ENCODE measurements at places on chromosomes 16 and 17.
A peak's percentile ranks its signal among the peaks of the same experiment; 100 is the strongest.

- H3K27me3 ChIP-seq: no peaks in the 10 kb centered on the region
- no peak overlapping the region for H3K4me3 ChIP-seq
These were observed 8.6 kb downstream of the DNAH17 start for GRCh38 chr17:78568494-78569115.

GRCh38 chr16:74775255-74775654, 635 bp upstream of the FA2H start:
- no peaks in the 10 kb centered on the region for H3K36me3 ChIP-seq
- DNase-seq: no peak
- H3K4me3 ChIP-seq: peak overlapping the region; percentile 51
- peaks cover 21% of the 10 kb centered on the region for H3K27me3 ChIP-seq
- H3K27ac ChIP-seq: no peak overlapping the region

GRCh38 chr17:44152875-44153274, 11.1 kb downstream of the HROB start:
- H3K27me3 ChIP-seq: no peaks in the 10 kb centered on the region
- DNase-seq: no peak
- no peak overlapping the region for H3K4me3 ChIP-seq
- peaks cover 12% of the 10 kb centered on the region for H3K36me3 ChIP-seq
- no peak overlapping the region for H3K27ac ChIP-seq

DNA sequence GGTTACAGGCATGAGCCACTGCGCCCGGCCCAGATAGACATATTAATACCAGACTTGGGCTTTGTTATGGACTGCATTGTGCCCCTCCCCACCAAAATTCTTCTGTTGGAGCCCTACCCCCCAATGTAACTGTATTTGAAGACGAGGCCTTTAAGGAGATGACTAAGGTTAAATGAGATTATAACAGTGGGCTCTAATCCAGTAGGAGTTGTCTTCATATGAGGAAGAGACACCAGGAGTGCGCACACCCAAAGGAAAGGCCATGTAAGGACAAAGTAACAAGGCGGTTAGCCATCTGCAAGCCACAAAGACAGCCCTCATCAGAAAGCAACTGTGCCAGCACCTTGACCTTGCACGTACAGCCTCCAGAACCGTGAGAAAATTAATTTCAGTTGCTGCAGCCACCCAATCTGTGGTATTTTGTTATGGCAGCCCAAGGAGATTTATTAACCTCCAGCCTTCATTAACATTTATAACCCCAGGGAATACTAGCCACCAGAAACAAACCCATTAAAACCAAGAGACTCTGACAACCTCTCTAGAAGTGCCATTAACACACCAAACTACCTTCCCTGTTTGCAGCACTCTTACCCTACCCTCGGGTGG, 107.6 kb downstream of the TTC19 start:
- H3K36me3 ChIP-seq: peaks cover 14% of the 10 kb centered on the region
- no peak overlapping the region for H3K4me3 ChIP-seq
- H3K4me1 ChIP-seq: no peaks in the 10 kb centered on the region
- H3K27me3 ChIP-seq: no peaks in the 10 kb centered on the region
- no peak for DNase-seq

DNA sequence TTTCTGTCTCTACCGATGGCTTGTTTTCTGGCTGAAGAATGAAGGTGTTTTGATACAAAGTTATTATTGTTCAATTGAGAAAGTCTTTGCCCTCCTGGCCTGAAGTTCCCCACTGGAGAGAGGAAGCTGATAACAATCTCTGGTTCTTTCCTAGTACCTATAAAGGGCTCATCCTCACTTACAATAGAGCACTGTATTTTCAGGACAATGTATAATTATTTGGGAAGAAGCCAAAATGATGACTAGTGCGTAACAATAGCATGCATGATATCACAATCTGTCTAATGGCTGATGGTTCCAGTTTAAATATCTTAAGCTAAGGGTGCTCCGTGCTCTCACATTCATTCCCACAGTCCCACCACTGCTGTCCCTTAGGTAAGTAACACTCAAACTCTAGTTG, 230.7 kb downstream of the IRX3 start:
- no peak overlapping the region for H3K27ac ChIP-seq
- no peaks in the 10 kb centered on the region for H3K36me3 ChIP-seq
- peaks cover 16% of the 10 kb centered on the region for H3K4me1 ChIP-seq
- H3K4me3 ChIP-seq: no peak overlapping the region
- no peaks in the 10 kb centered on the region for H3K27me3 ChIP-seq
- DNase-seq: no peak

DNA sequence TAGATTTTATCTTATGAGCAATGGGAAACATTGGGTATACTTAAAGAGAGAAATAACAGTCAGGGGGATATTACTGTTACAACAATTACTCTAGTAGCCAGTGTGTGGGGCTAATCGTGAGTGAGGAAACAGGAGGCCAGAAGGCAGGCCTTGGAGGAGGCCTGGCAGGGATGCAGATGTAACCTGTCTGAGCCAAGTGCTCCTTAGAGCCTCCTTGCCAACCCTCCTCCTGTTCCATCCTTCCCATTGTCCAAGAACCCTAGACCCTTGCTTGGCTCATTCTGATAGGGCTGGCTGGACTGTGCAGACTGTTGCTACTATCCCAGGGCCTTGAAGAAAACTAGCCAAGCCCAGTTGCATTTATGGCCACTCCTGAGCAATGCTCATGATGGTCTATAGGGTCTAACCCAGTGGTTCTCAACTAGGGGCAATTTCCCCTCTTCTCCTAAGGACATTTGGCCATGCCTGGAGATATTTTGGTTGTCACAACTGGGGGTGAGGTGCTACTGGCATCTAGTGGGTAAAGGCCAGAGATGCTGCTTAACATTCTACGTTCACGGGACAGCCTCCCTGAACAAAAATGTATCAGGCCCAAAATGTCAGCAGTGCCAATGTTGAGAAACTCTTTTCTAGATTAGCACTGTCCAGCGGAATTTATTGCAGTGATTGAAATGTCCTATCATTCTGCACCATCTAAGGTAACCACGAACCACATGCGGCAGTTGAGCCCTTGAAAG, 24.4 kb upstream of the WSCD1 start:
- no peak overlapping the region for H3K27ac ChIP-seq
- no peak for DNase-seq
- H3K4me3 ChIP-seq: no peak overlapping the region
- H3K27me3 ChIP-seq: no peaks in the 10 kb centered on the region

DNA sequence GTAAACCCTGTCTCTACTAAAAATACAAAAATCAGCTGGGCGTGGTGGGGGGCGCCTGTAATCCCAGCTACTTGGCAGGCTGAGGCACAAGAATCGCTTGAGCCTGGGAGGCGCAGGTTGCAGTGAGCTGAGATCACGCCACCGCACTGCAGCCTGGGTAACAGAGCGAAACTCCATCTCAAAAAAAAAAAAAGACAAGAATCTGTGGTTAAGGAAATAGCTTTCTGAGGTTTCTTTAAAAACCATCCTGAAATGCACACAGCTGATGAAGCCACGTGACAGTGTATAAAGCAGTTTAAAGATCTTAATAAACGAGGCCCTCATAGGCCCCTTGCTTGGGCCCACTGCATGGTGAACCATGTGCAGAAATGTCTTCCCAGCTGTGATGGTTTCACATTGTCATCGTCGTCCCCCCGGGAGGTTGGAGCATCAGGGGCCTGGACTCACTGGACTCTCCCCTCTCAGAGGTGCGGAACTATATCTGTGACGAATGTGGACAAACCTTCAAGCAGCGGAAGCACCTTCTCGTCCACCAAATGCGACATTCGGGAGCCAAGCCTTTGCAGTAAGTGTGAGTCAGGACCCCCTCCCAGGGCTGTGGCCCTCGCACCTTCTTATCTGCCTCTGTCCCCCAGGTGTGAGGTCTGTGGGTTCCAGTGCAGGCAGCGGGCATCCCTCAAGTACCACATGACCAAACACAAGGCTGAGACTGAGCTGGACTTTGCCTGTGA, 16.2 kb downstream of the ZNF276 start:
- no peak for DNase-seq
- no peak overlapping the region for H3K27ac ChIP-seq
- no peaks in the 10 kb centered on the region for H3K27me3 ChIP-seq

GRCh38 chr16:74778646-74779045, 4.0 kb upstream of the FA2H start:
- DNase-seq: no peak
- no peak overlapping the region for H3K4me3 ChIP-seq
- no peaks in the 10 kb centered on the region for H3K27me3 ChIP-seq

- peaks cover 91% of the 10 kb centered on the region for H3K27me3 ChIP-seq
- no peak overlapping the region for H3K27ac ChIP-seq
- DNase-seq: no peak
- H3K4me3 ChIP-seq: no peak overlapping the region
These were observed 2.9 kb upstream of the HIC1 start for GRCh38 chr17:2051933-2052559.

GRCh38 chr16:89909777-89910716, 8.6 kb upstream of the MC1R start:
- peak; percentile 93 for DNase-seq
- no peak overlapping the region for H3K4me3 ChIP-seq
- H3K36me3 ChIP-seq: peaks cover 17% of the 10 kb centered on the region
- H3K27ac ChIP-seq: peak overlapping the region; percentile 42
- H3K27me3 ChIP-seq: no peaks in the 10 kb centered on the region

- no peaks in the 10 kb centered on the region for H3K27me3 ChIP-seq
- no peak overlapping the region for H3K27ac ChIP-seq
- no peak for DNase-seq
- H3K36me3 ChIP-seq: peaks cover 17% of the 10 kb centered on the region
These were observed 7.3 kb downstream of the KIF18B start for GRCh38 chr17:44940317-44940716.

DNA sequence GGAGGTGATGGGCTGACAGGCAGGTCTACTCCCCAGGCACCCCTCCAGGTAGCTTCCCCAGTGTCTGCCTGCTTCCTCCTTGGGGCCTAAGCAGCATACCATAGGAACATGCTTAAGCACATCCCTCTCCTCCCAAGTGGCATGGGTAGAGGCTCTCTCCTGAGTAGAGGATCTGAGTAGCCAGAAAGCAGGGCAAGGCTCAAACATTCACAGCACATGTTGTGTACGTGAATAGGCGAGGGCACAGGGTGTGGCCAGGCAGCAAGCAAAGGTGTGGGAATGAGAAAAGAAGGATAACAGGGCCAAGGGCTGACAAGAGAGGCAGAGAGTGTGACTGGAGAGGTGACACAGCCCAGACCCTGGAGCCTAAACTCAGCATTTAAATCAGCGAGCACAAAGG, 29.7 kb upstream of the GFOD2 start:
- no peak for DNase-seq
- H3K4me3 ChIP-seq: no peak overlapping the region
- no peak overlapping the region for H3K27ac ChIP-seq
- H3K27me3 ChIP-seq: no peaks in the 10 kb centered on the region

DNA sequence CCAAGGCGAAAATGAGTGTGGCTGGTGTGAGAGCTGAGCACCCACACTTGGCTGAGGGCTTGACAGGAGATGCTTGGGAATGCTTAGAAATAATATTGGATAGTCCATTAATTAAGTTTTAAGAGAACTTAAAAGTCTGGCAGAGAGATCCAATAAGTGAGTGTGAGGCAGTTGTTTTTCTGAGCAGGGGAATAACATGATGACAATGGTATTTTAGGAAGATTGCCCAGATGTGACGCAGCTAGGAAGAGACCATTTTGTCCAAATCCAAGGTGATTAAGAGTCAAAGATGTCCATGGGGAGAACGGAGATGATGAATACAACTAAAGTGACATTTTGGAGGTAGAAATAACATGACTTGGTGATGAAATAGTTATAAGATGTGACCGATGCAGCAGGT, 102.8 kb upstream of the AXIN2 start:
- H3K27me3 ChIP-seq: no peaks in the 10 kb centered on the region
- no peak for DNase-seq
- H3K36me3 ChIP-seq: no peaks in the 10 kb centered on the region
- H3K4me1 ChIP-seq: peaks cover 2% of the 10 kb centered on the region
- H3K27ac ChIP-seq: no peak overlapping the region

- no peak for DNase-seq
- H3K4me3 ChIP-seq: peak overlapping the region; percentile 61
- H3K36me3 ChIP-seq: no peaks in the 10 kb centered on the region
These were observed 25.5 kb downstream of the COPZ2 start for GRCh38 chr17:48012151-48012520.

DNA sequence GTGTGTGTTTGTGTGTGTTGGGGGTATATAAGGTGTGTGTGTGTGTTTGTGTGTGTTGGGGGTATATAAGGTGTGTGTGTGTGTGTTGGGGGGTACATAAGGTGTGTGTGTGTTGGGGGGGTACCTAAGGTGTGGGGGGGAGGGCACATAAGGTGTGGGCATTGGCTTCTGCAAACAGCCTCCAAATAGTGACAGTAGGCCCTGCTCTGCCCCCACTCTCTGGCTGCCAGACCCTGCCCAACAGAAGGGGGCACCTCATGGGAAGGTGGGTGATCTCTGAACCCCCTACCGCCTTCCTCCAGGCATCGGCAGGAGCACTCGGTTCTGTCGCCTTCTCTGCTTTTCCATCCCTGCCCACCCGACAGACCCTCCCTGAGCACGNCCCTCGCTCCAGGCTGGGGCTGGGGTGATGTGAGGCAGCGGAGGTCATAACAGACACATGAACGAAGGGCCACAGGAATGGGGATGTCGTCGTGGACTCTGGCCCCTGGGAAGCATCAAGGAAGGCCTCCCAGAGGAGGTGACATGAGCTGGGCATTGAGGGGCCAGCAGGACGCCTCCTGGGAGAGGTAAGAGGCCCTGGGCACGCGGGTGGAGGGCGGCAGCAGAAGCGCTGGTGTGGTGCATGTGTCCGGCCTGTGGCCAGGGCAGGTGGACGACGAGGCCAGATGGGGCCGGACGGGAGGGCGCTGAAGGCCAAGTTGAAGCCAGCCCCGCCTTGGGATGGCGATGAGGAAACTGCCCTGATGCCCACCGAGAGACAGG, 136.6 kb upstream of the RPH3AL start:
- no peak for DNase-seq
- peaks cover 16% of the 10 kb centered on the region for H3K4me1 ChIP-seq
- peaks cover 5% of the 10 kb centered on the region for H3K27me3 ChIP-seq
- H3K36me3 ChIP-seq: no peaks in the 10 kb centered on the region
- H3K4me3 ChIP-seq: peak overlapping the region; percentile 44

DNA sequence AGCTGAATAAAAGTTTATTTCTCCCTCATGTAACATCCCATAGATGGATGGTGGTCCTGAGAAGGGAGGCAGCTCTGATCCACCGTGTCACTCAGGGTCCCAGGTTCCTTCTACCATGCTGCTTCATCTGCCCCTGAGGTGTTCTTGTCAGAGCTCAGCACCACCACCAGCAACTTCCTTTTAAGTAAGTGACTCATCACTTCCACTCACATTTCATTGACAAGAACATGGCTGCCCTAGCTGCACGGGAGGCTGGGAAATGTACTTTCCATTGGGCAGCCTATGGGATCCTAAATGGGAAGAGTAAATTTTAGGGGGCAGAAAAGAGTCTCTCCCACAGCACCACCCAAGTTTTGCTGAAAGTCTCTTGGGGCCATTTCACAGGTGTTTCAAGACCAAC, 134.7 kb downstream of the USP31 start:
- H3K4me1 ChIP-seq: no peaks in the 10 kb centered on the region
- H3K27me3 ChIP-seq: no peaks in the 10 kb centered on the region
- H3K4me3 ChIP-seq: no peak overlapping the region
- DNase-seq: no peak
- H3K36me3 ChIP-seq: no peaks in the 10 kb centered on the region
- no peak overlapping the region for H3K27ac ChIP-seq
